ENCODE measurements at places on chromosomes 2 and 18.

GRCh38 chr2:190882856-190883582 lies 2.4 kb downstream of the GLS start:
- no peak for DNase-seq

DNA sequence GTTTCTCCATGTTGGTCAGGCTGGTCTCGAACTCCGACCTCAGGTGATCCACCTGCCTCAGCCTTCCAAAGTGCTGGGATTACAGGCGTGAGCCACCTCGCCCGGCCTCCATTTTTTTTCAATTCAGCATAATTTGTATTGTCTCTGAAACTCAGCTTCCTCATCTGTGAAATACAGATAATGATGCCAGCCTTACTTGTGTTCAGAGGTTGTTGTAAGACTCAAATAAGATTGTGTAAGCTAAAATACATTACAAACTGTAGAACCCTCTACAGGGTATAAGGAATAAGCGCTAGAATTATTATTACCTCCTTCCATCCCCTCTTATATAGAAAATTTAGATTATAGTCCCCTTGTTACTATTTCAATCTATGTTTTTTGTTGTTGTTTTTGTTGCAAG lies 24.8 kb upstream of the STARD7 start:
- no peak for DNase-seq

DNA sequence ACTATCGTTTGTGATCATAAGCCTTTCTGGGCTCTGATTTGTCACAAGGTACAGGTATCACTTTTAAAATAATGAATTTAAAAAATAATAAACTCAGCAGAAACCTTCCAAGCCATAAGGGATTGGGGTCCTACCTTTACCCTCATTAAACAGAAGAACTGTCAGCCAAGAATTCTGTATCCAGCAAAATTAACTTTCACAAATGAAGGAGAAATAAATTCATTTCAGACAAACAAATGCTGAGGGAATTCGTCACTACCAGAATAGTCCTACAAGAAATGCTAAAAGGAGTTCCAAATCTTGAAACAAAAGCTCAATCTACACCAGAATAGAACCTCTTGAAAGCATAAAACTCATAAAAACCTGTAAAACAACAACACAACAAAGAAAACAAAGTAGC lies 25.7 kb downstream of the L3MBTL4 start:
- DNase-seq: no peak

GRCh38 chr2:101517758-101518271 lies 42.9 kb upstream of the RFX8 start:
- no peak for DNase-seq

- no peak for DNase-seq
Observed at GRCh38 chr2:4278392-4278791, 575.0 kb downstream of the DCDC2C start.

DNA sequence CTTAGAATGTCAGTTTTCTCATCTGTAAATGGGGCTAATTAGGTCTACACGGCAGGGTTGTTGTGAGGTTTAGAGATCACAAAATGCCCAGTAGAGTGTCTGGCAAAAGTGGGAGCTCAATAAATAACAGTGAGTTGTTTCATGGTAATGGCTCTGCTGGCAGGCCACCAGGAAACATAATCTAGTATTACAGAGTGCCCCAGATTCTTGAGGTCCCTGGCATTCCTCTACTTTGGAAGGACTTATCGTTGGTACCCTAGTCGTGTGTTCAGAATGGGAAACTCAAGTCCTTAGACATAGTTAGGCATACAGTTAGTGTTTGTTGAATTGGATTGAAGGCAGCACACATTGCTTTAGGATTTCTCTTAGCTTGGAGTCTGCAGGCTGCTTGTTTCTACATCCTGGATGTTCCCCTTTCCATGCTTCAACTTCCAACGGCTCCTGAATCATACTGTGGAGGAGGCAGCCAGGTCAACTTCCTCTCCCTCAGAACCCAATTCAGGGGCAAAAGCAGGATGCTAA lies 161.5 kb upstream of the FOSL2 start:
- no peak for DNase-seq

GRCh38 chr18:53567929-53568574 lies 656.4 kb downstream of the MBD2 start:
- DNase-seq: peak; percentile 12

DNA sequence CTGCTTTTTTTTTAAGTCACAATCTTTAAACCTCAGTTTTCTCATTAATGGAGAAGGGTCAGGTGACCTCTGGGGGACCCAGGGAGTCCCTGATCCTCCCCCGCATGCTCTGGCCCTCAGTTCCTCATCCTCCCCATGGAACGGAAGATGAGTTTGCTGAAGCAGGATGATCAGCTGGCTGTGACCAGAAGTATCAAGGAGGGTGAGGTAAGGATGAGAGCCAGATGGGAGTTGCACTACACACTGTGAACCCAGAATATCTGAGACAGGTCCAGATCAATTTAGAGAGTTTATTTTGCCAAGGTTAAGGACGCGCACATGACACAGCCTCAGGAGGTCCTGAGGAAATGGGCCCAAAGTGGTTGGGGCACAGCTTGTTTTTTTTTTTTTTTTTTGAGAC lies 3.8 kb downstream of the CATIP start:
- no peak for DNase-seq

DNA sequence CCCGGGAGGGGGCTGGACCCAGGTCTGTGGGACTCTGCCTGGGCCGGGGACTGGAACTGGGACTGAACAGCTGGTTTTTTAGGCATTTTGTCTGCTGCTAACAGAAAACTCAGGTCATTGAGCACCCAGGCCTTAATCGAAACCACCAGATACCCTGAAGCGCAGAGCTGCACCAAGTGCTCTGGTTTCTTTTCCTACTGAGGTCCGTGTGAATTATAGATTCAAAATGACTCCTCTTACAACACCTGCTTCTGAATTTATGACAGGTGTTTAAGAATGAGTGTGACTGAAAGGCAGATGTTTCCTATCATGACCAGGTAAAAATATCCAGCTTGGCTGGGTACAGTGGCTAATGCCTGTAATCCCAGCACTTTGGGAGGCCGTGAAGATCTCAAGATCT lies 47.8 kb downstream of the TRAPPC12 start:
- no peak for DNase-seq

DNA sequence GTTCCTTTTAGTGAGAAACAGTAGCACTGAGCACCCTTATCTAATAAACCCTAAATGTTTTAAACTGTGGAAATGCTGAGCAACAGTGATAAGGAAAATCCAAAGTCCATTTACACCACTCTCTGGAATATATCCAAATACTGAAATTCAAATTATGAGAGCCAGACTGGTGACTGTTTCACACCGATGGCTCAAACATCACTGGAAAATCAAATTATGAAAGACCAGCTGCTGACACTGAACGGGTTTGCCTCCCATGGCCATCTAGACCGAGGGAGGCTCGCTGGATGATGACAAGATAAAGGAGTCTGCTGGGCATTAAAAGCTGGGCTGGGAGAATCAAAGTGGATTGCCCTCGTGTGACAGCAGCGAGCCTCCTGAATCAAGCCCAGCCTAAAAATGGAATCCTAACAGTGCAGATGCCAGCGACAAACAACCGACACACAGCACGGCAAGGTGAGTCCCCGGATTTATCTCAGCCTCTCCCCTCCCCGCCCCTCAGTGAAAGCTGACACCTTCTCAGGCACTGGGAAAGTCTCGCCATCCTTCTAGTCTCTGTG lies 30.3 kb downstream of the SERPINE2 start:
- no peak for DNase-seq

DNA sequence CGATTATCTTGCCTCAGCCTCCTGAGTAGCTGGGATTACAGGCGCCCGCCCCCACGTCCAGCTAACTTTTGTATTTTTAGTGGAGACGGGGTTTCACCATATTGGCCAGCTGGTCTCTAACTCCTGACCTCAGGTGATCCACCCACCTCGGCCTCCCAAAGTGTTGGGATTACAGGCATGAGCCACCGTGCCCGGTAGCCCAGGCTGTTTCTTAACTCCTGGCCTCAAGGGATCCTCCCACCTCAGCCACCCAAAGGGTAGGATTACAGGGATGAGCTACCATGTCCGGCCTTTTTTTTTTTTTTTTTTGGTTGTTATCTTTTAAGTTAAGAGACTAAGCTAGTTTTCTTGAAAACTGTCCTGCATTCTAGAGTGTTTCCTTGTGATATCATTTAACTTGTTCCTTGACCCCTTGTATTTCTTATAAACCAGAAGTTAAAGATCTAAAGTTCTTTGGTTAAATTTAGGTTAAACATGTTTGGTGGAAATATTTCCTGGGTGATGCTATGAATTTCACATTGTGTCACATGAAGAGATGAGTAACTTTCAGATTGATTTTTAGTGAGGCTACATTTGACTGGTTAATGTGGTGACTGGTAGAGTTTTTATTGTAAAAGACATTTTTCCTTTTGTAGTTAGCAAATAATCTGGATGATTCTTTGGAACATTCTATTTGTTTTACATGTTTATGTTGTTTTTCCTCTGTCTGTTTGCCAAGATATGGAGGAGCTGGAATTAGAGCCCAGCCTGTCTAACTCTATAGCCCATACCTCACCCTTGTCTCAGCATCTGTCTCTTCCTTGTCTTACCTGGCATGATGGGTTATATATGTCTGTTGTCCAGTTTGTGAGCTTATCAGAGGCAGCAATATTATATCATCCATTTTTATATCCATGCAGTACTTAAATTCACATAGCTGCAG lies 5.2 kb downstream of the NCAPH start:
- no peak for DNase-seq

GRCh38 chr2:175619179-175620045 lies 382.7 kb downstream of the LNPK start:
- DNase-seq: no peak

DNA sequence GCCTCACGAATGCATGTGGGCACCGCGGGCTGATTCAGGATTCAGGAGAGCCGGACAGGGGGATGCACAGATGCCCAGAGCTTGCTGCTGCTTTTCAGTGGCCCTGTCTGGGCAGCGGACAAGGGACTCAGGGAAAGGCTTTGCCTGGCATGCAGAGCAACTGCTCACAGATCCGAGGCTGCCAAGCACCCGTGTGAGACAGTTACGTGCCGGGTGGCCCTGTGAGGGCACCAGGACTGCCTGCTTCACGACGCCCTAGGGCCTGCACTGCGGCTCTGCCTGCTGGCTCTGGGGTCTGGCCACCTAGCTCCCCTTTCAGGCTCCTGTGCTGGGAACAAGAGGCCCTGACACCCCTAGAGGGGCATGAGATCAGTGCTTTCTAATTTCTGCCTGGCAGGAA lies 221.4 kb upstream of the PXDN start:
- DNase-seq: no peak

DNA sequence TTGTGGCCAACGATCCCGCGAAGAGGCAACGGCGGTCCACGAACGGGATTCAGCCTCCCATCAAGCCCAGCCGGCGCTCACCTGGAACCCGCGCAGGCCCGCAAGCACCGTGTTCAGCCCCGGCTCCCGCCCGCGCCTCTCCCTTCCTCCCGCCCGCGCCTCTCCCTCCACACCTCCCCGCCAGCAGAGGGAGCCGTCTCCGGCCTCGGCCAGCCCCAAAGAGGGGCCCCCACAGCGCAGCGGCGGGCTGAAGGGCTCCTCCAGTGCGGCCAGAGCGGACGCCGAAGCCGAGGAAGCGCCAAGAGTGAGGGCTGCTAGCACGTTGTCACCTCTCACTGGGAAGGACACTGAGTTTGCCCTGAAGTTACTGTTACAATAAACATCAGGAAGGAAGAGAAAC lies 55.3 kb upstream of the LAPTM4A start:
- no peak for DNase-seq

DNA sequence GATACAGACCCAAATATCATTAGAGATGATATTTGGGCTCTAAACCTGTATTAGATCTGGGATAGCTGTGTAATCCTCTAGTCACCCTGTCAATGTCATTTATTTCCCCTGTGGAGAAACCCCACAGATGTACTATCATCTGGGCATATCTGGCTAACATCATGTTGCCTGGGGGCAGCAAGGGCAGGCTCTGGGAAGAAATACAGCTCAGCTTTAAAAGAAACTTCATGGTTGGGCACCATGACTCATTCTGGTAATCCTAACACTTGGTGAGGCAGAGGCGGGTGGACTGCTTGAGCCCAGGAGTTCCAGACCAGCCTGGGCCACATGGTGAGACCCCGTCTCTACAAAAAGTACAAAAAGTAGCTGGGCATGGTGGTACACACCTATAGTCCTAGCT lies 282.5 kb downstream of the SLC8A1 start:
- no peak for DNase-seq

GRCh38 chr18:62105376-62105775 lies 81.5 kb downstream of the PIGN start:
- DNase-seq: no peak

DNA sequence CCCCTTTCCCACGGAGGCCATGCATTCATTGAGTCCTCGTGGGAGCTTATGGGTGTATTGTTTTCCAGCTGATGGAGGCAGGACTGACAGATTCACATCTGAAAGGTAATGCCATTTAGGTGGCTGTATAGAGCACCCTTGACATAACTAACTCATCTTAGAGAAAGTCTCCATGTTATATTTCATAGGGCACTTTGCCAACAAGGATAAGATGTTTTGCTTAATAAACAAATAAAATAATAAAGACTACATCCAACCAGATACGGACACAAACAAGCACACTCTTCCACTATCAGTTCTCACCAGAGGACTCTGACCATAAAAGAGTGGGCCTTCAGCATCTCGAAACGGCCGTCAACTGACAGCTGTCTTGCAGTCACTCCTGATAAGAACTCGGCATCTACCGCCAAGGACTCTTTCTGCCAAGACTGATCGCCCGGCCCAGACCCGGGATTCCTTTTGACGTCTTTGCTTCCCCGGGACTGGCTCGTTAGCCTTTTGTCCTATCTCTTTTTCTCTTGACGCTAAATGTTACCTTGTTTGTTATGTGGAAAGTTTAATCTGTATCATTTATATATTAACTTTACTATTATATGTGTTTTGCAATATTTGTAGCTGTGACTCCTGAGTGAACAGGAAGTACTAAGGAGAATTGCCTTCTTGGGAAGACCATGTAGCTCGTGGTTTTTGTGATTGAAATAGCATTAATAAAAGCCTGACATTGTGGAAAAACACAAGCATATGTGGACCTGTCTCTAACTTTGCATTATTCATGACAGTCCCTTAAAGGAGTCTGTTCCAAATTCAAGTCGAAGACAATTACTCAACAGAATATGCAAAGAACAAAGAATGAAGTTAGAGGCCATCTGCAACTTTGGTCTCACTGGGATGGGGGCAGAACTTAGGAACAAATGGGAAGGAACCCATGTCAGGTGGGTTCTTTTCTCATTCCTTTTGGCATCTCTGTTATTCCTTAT lies 195.1 kb downstream of the LPIN1 start:
- no peak for DNase-seq

- no peak for DNase-seq
Observed at GRCh38 chr2:66815886-66816285, 381.0 kb downstream of the MEIS1 start.

DNA sequence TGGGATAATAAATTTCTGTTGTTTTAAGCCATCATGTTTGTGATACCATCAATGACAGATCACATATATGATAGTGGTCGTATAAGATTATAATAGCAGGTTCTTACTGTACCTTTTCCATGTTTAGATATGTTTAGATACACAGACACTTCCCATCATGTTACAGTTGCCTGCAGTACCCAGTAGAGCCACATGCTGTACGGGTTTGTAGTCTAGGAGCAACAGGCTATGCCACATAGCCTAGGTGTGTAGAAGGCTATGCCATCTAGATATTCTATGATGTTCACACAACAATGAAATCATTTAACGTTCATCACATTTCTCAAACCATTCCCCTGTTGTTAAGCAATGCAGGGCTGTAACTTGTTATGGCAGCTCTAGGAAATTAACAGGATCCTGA lies 132.9 kb upstream of the SH3BP4 start:
- no peak for DNase-seq

GRCh38 chr18:23260926-23261590 lies 125.8 kb downstream of the CABLES1 start:
- DNase-seq: no peak
